ENCODE measurements at places on chromosomes 2 and 18.

DNA sequence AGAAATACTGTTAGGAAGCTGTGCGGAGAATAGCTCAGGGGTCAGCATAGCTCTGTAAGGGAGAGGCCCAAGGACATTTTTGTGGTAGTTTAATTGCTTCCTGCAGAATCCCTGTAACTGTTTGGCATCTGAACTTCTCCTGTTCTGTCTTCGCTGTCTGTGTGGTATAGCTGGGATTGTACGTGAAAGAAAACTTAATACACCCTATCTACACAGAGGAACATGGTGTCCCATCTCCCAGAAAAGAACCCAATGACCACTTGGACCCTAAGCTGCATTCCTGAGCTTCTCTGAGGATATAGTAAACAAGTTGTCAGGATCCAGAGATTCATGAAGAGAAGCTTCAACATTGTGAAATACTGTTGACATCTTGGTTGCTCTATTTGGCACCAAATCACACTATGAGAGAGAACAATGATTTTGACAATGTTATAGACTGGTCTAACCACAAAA lies 81.3 kb downstream of the CDC42EP3 start:
- DNase-seq = no peak

- DNase-seq = no peak
Observed at GRCh38 chr2:226652369-226652768, 147.3 kb downstream of the IRS1 start.

- no peak for DNase-seq
Observed at GRCh38 chr2:240310645-240311044, 124.8 kb upstream of the GPC1 start.

- DNase-seq = no peak
Observed at GRCh38 chr2:174964404-174964803, 40.8 kb downstream of the CHN1 start.

- DNase-seq = no peak
Observed at GRCh38 chr18:34951625-34952379, 89.4 kb upstream of the MAPRE2 start.

DNA sequence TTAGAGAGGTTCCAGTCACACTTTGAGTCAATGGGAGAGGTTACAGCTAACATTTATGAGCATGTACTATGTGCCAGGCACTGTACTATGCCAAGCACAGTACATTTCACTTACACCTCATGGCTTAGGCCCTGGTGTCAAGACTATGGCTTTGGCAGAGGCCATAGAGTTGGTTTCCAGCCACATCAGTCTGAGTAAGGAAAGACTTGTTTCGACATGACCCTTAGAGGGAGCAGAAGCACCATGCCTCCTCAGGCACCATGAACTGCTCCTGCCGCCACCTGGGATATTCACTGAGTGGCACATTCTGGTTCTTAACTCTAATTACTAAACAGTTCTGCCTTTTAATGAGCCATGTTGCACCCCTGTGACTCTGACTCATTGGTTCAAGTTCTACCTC lies 12.7 kb downstream of the DGUOK start:
- no peak for DNase-seq

DNA sequence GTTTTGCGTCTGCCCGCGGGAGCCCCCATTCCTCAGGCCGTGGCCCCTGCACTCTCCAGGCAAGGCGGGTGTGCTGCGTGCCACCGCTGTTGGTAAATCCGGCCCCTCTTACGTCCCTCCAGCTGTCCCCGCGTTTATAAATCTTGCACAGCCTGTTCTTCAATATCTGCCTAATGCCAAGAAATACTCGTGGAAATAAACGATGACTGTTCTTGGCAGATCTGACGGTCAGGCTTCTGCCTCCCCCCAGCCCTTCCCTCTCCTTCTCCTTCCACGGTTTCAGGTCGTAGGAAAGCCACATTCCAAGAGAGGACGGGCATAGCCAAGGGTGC lies 20.5 kb downstream of the ODC1 start:
- no peak for DNase-seq

Measured in stimulated activated CD4-positive, alpha-beta T cell treated with anti-CD3 and anti-CD28 coated beads, TNF-alpha, amount 100 ng/mL, for 1 hour (primary cell).